Left lung (tissue), 14 donors: ENCODE measurements at places on chromosomes 2 and 18. TPM values are rescaled to one million over a fixed set of nuclear protein-coding genes. Genes with fewer than 3 reads are reported as not detected.
A peak's percentile ranks its signal among the peaks of the same experiment; 100 is the strongest.

POTEJ gene
- total RNA-seq = not detected

CNOT11 gene
- total RNA-seq = 35.7 TPM

EFHD1 gene
- total RNA-seq = 5.5 TPM

TUBA3D gene
- not detected for total RNA-seq

ALPI gene
- not detected for total RNA-seq

DAW1 gene
- total RNA-seq = 0.99 TPM

LBX2 gene
- total RNA-seq = 2.2 TPM

TMEM169 gene
- total RNA-seq = 1.5 TPM

EVX2 gene
- total RNA-seq = not detected

ITSN2 gene
- total RNA-seq = 85.6 TPM

GRCh38 chr2:225041207-225041850 is 939 bp downstream of the DOCK10 start:
- H3K36me3 ChIP-seq = no peaks in the 10 kb centered on the region
- peak overlapping the region; percentile 45 for H3K4me3 ChIP-seq
- no peaks in the 10 kb centered on the region for H3K4me1 ChIP-seq
- peaks cover 29% of the 10 kb centered on the region for H3K27me3 ChIP-seq

GRCh38 chr18:42298759-42299675 is 344.0 kb downstream of the PIK3C3 start:
- H3K4me1 ChIP-seq = no peaks in the 10 kb centered on the region
- H3K27me3 ChIP-seq = no peaks in the 10 kb centered on the region
- H3K36me3 ChIP-seq = no peaks in the 10 kb centered on the region
- peak; percentile 71 for DNase-seq

- H3K4me3 ChIP-seq = no peak overlapping the region
- H3K36me3 ChIP-seq = no peaks in the 10 kb centered on the region
- no peaks in the 10 kb centered on the region for H3K27me3 ChIP-seq
These were observed 289.7 kb downstream of the DYSF start for GRCh38 chr2:71742953-71743601.

- H3K27ac ChIP-seq = no peak overlapping the region
- no peaks in the 10 kb centered on the region for H3K4me1 ChIP-seq
- no peaks in the 10 kb centered on the region for H3K36me3 ChIP-seq
- H3K4me3 ChIP-seq = no peak overlapping the region
- H3K27me3 ChIP-seq = no peaks in the 10 kb centered on the region
- DNase-seq = no peak
These were observed 295.6 kb downstream of the KIAA1328 start for GRCh38 chr18:37124516-37124915.

- H3K4me1 ChIP-seq = no peaks in the 10 kb centered on the region
- DNase-seq = no peak
- no peaks in the 10 kb centered on the region for H3K36me3 ChIP-seq
- no peaks in the 10 kb centered on the region for H3K27me3 ChIP-seq
- H3K4me3 ChIP-seq = no peak overlapping the region
These were observed 233.7 kb downstream of the METTL4 start for GRCh38 chr18:2337552-2338141.

DNA sequence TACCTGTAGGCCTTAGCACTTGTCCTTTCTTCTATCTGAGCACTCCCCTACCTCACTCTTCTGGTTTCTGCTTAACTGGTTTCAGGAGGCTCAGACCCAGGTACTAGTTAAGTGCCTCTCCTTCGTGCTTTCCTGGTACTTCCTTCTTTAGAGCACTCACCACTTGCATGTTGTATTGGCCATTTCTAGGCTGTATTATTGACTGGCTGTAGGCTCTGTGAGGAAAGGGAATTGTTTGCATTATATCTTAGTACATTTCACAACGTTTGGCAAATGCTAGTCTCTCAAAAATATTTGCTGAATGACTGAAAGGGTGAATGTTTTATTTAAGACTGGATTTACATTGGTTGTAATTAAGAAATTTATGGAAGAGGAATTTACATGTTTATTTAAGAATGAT is 36.0 kb upstream of the SCN1A start:
- no peaks in the 10 kb centered on the region for H3K36me3 ChIP-seq
- H3K27me3 ChIP-seq = no peaks in the 10 kb centered on the region
- H3K27ac ChIP-seq = no peak overlapping the region
- DNase-seq = no peak

DNA sequence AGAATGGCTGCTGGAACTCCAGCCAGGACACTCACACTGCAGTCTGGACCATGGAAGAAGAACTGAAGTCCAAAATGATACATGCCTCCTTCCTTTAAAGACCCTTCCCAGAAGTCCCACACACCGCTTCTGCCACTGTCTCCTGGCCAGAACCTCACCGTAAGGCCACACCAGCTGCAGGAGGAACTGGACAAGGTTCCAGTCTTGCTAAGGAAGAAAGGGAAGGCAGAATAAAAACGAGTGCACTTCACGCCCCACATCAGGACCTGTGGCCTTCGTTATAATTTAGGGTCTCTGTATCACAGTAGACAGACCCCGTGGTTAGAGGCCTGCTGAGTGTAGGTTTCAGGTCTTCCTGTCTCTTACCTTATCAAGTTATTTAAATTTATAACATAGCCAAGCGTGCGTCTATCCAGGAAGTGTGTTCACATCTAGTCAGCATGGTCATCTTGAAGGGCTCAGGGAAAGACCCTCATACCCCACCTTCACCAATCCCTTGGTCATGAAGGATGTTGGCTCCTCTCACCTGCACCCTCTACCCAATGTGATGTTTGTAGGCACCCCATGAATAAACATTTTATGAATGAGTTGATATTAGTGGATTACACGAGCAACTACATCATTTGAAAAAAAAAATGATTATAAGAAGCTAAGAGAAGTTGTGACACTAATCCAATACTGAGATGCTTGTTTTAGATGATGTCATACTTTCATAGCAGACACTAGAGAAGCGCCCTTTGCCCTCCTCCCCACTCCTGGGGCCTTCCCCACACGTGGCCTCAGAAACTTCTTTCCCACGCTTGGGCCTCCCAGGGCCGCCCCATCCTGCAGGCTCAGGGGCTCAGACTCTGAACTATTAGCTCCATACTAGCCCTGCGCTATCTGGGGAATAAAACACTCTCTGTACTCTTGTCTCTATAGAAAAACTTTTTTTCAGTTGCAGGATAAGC is 157.6 kb downstream of the FAM210A start:
- no peaks in the 10 kb centered on the region for H3K36me3 ChIP-seq
- no peaks in the 10 kb centered on the region for H3K27me3 ChIP-seq
- H3K4me3 ChIP-seq = no peak overlapping the region
- DNase-seq = no peak
- H3K27ac ChIP-seq = no peak overlapping the region

- H3K27ac ChIP-seq = no peak overlapping the region
- no peak overlapping the region for H3K4me3 ChIP-seq
- no peaks in the 10 kb centered on the region for H3K27me3 ChIP-seq
These were observed 38.5 kb downstream of the METTL4 start for GRCh38 chr18:2532797-2533196.

- H3K36me3 ChIP-seq = no peaks in the 10 kb centered on the region
- H3K27ac ChIP-seq = no peak overlapping the region
- H3K4me1 ChIP-seq = no peaks in the 10 kb centered on the region
- no peak overlapping the region for H3K4me3 ChIP-seq
- H3K27me3 ChIP-seq = no peaks in the 10 kb centered on the region
These were observed 63.7 kb downstream of the VIL1 start for GRCh38 chr2:218482651-218483050.

DNA sequence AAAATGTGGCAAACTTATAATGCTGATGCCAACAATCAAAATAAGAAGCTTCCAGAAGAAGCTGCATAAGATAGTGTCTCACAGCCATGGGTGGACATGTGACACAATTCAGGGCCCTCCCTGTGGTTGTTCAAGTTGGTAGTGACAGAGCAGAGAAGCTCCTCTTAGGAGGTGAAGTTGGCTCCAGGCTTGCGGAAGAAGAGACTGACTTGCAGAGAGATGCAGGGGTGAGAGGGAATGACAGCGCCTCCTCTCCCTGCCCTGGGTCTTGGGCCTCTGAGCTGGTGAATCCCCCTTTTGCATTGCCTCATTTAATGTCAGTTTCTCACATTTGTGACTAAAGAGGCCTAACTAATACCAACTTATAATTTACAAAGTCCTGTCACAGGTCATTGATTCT is 23.0 kb upstream of the RHOB start:
- H3K36me3 ChIP-seq = no peaks in the 10 kb centered on the region
- no peak overlapping the region for H3K4me3 ChIP-seq
- peaks cover 25% of the 10 kb centered on the region for H3K4me1 ChIP-seq
- peak overlapping the region; percentile 85 for H3K27ac ChIP-seq
- no peak for DNase-seq
- no peaks in the 10 kb centered on the region for H3K27me3 ChIP-seq
